Anterior cingulate cortex (tissue), 58 donors: ENCODE measurements at places on chromosomes 2 and 18.

DNA sequence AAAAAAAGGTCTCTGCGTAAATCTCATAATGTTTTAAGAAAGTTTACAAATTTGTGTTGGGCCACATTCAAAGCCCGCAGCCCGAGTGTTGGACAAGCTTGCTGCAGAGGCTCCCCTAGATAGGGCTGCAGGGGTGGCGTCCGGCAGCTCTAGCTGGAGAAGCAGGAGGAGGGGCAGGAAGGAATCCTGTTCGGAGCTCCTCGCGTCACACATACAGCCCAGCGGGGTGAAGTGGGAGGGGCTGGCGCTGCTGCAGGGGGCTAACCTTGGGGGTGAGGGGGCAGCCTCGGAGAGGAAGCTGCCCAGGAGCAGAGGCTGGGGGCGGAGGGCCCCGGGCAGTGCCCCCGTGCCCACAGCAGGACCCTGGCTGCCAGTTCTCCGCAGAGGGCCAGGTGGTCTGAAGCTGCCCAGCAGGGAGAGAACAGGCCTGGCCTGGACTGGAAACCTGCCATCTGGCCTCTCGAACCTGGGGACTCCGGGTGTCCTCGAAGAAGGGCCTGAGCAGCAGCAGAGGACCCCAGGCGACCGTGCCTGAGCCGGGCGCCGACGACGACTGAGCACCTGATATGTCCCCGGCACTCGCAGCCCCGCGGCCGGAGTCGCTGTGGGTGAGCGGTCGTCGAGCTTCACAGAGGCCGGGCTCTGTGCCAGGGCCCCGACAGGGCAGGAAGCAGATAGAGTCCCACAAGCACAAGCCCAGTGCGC lies 2.6 kb upstream of the GPR35 start:
- DNase-seq, result no peak

- no peak for DNase-seq
Measured at GRCh38 chr2:215503381-215503780, 67.5 kb upstream of the FN1 start.

GRCh38 chr2:36594849-36595248 lies 3.1 kb downstream of the FEZ2 start:
- DNase-seq, result no peak

DNA sequence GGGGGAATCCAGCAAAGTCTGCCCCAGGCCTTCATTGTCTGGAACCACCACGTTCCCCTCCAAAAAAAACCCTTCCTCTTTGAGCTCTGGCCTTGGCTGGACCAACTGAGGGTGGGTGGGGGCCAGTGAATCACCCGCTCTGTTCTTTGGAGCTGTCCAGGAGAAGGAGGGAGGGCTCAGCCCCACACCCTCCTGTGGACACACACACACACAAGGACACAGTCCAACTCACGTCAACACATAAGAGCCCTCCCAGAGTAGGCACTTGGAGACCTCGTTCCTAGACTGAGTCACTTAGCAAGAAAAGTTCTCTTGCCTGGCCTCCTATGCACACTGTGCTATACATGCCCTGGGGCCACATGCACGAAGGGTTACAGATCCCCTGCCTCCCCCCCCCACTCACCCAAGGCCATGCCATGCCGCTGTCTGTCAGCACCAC lies 1.2 kb upstream of the TNS1 start:
- no peak for DNase-seq

DNA sequence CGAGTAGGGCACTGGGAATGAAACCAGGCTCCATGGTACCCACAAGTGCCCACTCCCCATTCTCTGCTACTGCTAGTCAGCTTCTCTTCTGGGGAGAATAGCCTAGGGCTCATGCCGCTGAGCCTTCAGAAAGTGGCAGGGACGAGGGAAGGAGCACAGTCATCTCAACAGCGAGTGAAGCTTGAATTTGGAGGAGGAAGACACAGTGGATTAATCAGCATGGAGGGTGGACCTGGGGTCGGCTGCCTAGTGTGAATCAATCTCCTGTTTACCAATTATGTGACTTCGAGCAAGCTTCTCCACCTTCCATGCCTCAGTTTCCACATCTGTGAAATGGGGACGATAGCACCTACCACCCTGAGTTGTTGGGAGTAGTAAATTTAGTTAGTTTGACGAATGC lies 157.0 kb downstream of the SEPTIN10 start:
- no peak for DNase-seq

GRCh38 chr18:36158266-36158867 lies 28.7 kb downstream of the ELP2 start:
- DNase-seq, result no peak

DNA sequence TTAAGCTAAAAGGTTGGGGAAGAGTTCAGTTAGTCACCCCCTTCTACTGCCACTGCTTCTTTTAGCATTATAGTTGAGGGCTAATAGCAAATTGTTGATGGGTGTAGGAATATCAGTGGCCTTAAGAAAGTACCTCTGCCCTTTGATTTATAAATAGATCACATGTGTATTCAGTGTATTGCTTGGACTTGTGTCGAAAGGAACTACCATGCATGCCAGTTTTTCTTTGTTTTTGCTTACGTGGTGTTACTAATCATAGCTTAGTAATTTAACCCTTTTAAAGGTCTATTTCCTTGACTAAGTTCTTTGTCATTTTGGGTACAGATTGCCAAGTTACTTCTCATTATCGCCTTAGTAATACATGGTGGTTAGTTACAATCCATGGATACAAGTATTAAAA lies 85.6 kb downstream of the MIB1 start:
- no peak for DNase-seq

- no peak for DNase-seq
Measured at GRCh38 chr2:142843731-142844130, 33.7 kb upstream of the KYNU start.

DNA sequence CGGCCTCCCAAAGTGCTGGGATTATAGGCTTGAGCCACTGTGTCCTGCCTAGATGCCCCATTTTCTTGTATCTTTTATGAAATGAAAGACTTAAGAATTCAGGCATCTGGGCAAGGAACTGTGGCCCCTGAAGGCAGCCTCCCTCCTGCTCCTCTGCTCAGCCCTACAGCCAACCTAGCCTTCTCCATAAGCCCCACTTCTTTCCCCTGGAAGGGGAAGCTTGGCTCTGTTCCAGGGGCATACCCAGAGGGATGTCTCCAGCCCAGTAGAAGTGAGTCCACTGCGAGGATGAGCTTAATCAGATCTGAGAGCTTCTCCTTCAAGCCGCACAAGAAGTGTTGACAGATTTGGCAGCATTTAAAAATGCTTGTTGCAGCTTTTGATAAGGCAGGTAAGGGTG lies 39.7 kb downstream of the RHOB start:
- no peak for DNase-seq

GRCh38 chr2:46554397-46554796 lies 75.0 kb downstream of the TMEM247 start:
- no peak for DNase-seq

- no peak for DNase-seq
Measured at GRCh38 chr2:66843847-66844246, 408.9 kb downstream of the MEIS1 start.

- no peak for DNase-seq
Measured at GRCh38 chr18:22977847-22978701, 44.9 kb downstream of the RBBP8 start.

DNA sequence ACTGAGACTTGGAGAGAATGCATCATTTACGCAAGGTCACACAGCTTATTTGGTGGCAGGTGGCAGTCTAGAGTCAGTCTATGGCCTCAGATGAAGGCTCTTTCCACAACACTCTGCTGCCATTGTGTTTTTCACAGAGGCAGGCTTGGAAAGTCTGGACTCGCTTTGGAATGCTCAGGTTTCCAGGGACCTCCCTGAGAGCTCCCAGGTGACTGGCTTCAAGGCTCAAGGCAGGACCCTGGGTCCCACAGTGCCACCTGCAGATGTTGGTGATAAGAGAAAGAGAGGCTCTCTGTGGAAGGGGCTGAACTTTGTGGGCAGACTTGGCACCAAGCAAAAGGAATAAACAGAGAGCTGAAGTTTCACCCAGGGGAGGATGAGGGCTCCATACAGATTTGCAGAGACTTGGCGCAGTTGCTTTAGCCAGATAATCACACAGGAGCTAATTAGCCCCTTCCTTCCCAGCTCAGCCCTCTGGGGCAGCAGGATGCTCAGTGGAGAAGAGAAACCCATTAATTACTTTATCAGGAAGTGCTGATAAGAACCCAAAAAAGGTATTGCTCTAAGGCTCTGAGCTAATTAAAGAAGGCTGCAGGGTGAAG lies 103.5 kb downstream of the LBH start:
- DNase-seq, result no peak

DNA sequence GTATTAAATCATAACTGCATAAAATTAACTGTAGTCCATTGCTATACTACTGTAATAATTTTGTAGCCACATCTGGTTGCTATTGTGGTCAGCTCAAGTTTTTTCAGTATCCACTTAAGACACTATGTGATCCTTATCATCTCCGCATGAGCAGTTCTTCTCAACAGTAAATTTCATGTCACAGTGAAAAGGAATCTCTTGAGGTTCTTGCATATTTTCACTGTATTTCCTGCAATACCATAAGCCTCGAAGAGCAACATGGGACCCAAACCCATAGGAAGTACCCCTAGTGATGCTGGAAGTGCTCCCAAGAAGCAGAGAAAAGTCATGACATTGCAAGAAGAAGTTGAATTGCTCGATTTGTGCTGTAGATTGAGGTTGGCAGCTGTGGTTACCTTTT lies 86.7 kb downstream of the LDLRAD4 start:
- DNase-seq, result no peak

GRCh38 chr2:218536804-218537494 lies 31.2 kb downstream of the USP37 start:
- DNase-seq, result no peak

GRCh38 chr2:207625014-207625907 lies at the start of gene METTL21A:
Gene METTL21A, minus strand, starts transcription at chr2:207625394. Its CDS starts 1,019 bp downstream, at chr2:207624375.
- peak; percentile 87 for DNase-seq

DNA sequence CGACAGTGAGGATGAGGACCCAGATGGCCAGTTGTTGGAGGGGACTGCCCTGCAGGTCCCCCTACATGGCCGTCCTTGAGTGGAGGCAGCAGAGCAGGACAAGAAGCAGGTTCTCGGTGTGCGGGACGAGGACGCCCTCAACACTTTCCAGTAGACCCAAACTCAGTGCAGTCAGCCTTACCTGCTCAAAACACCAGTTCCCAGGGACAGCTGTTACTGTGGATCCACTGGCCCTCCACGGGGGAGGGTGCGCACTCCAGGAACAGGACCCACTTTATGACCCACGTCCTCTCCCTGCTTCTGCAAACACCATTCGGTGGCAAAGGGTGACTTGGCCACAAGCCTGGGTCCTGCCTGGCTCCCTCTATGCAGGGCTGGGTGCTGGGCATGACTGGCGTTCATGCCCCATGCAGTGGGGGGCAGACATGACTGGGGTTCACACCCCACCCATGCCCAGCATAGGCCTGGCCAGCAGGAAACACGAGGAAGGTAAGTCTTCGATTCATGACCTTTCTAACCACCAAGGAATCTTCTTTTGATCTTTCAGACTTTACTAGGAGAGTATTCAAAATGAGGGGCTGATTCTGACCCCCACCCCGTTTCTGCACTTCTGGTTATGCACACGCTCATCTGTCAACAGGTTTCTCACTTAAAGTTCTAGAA lies 233.7 kb downstream of the HDAC4 start:
- no peak for DNase-seq

- no peak for DNase-seq
Measured at GRCh38 chr2:112712903-112713584, 7.8 kb upstream of the NT5DC4 start.

DNA sequence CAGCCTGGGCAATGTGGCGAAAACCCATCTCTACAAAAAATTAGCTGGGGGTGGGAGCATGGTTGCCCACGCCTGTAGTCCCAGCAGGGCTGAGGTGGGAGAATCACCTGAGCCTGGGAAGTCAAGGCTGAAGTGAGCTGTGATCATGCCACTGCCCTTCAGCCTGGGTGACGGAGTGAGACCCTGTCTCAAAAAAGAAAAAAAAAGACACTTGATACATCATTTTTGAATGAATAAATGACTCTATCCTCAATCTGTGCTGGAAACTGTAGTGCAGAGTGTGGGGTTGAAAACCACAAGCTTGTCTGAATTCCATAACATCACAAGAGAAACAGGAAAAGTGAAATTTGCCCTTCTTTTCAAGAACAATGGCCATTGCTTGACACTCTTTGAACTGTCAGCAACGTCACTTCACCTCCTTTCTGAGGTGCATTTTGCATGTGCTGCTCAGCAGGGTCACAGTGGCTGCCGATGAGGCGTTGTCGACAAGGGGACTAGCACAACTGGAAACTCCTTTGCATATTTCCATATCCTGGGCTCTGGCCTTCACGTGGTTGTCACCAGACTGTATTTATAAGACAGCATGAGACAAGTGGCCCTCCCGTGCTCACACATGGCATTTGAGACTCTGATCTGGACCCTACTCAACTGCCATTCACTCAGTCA lies 54.2 kb downstream of the DDX1 start:
- no peak for DNase-seq

GRCh38 chr2:238457927-238458324 lies 31.2 kb downstream of the ASB1 start:
- no peak for DNase-seq

- no peak for DNase-seq
Measured at GRCh38 chr2:233867993-233868532, at the start of gene MSL3B. Gene MSL3B, minus strand, starts transcription at chr2:233868386.

DNA sequence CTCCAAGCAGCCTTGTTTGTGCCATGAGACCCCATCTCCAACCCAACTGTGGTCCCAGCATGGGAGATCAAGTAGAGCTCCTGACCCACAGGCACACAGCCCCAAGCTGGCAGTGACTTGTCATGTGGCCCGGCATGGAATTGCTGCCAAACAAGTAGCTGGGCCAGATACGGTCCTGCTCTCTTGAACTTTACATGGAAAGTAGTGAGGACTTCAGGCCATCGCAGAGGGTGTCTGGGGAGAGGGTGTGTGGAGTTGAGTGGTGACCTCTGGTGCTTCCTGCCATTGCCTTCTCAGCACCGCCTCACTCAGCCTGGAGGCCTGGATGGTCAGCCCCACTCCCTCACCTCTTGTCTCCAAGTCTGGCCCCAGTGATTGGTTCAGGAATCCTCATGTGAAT lies 10.9 kb upstream of the SLC4A3 start:
- DNase-seq, result no peak

GRCh38 chr2:157839822-157840221 lies 36.3 kb downstream of the ACVR1 start:
- no peak for DNase-seq

- DNase-seq, result no peak
Measured at GRCh38 chr2:67156796-67157195, 240.3 kb upstream of the ETAA1 start.

DNA sequence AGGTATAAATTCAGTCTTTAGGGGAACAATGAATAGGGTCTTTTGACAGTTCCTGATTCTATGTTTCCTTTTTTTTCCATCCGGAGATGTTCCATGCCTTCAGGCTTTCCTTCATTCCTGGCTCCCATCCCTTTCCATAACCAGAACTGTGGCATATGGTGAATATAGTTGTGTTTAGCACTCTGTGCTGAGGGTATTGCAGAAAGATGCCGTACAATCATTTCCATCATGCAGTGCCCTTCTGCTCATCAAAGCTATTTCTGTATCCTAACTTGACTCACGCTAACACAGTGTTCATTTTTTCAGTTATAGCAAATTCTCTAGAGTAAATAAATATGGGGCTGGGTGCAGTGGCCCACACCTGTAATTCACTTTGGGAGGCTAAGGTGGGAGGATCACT lies 131.9 kb upstream of the EML6 start:
- no peak for DNase-seq

- no peak for DNase-seq
Measured at GRCh38 chr2:104518256-104518655, 335.7 kb upstream of the POU3F3 start.

GRCh38 chr2:38601463-38602135 lies 1.1 kb downstream of the HNRNPLL start:
- DNase-seq, result no peak

- DNase-seq, result no peak
Measured at GRCh38 chr18:22044474-22045220, 124.7 kb upstream of the GATA6 start.
